ENCODE measurements at places on chromosomes 2 and 18.
A peak's percentile ranks its signal among the peaks of the same experiment; 100 is the strongest.

DNA sequence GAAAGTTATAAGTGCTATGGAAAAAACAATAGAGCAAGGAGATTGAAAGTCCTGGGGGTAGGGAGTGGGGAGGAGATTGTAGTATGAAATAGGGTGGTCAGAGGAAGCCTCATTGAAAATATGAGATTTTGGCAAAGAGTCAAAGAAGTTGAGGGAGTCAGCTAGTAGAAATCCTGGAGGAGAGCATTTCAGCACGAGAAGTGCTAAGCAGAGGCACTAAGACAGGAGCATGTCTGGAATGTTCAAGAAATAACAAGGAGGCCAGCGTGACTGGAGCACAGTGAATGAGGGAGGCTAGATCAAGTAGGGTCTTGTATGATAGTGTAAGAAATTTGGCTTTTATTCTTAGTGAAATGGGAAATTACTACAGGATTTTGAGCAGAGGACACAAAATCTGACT is 2.1 kb upstream of the TSPYL6 start:
- DNase-seq, result no peak

DNA sequence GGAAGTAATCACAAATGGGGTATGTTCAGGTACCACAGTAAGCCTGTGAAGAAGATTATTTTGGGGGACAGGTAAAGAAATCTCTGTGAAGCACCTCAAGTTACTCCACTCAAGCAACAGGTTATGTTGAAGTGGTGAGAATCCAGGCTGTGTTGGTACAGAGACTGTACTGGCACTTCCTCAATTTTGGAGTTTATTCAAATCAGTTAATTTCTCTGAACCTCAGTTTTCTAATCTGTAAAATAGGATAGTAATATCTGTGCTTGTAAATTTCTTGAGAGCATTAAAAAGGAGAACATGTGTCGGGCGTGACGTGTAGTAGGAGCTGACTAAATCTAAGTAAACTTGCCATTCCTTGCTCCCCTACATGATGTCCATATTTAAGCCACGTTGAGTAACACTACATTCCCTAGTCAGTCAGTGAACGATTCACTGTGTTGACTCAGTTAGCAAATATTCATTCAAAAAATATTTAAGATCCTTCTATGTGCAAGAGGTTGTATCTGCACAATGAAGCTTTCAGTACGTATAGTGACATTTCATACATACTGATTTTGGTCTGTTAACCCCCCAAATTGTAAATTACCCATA is 504.2 kb downstream of the ZEB2 start:
- no peak for DNase-seq

DNA sequence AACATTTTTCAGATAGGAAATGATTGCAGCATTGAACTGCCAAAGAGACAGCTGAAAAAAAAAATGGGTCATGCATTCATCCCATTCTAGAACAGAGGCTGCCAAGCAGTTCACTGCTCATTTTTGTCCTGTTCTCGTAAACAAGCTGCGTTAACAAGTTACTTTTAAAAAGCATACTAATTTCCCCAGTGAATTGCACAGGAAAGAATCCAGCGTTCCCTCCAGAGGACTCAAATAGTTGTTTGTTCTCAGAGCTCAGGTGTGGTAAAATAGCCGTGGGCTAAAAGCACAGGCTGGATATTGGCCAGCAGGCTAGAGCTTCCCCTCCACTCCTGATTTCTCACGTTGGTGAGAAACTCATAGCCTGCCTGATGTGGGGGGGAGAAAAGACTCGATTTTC is 76.1 kb upstream of the AQP4 start:
- peak; percentile 4 for DNase-seq

- DNase-seq, result no peak
Measured at GRCh38 chr2:150030436-150031190, 443.0 kb upstream of the MMADHC start.

DNA sequence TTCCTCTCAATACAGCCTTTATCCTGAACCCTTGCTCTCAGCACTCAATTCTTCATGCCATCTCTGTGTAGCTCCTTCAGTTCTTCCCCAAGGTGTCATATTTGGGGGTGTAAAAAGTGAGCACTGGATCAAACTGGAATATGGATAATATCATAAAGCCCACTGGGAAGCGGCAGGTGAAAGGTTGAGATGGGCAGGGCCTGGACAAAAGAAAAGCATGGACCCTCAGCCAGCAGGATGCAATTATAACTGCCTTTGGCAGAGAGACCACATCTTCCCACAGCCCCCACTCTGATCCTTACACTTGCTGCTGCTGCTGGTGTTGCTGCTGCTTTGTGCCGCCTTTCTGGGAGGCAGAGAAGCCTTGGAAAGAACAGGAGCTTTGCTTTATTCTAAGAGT is 31.2 kb upstream of the STPG4 start:
- DNase-seq, result peak; percentile 35

DNA sequence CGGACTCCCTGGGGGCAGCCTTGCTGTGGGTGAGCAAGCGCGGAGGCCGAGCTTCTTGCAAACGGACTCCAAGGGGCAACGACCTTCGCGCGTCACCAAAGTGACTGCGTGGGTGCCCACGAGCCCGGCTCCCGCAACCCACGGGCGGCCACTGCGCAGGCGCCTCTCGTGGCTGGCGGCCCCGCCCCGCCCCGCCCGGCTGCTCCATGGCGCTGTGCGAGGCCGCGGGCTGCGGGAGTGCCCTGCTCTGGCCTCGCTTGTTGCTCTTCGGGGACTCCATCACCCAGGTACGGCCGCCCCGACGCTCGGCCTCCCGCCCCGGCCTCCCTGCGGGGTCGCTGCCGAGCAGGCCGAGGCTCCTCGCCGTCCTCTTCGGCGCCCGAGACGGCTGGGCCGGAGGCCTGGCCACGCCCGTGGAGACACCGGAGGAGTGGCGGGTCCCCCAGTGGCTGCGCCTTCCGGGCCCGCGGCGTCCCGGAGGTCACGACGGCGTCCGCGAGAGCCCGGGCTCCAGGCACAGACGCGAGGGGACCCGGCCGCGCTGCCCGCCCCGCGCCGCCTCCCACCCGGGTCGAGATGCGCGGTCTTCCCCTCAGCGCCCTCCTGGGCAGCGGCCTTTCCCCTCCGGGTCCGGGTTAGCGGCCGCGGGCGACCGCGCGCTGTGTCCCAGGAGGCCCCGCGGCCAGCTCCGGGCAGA is at the start of gene IAH1:
Gene IAH1 (plus strand): TSS at position 191 of the 697 bp plus-strand sequence. CDS start 16 bp downstream, at position 207.
- peak; percentile 80 for DNase-seq

Data from eye (tissue), 1 donor.